ENCODE measurements at places on chromosomes 13 and 19.

GRCh38 chr19:18271433-18271841 lies 2.8 kb downstream of the IQCN start:
- no peak for DNase-seq

DNA sequence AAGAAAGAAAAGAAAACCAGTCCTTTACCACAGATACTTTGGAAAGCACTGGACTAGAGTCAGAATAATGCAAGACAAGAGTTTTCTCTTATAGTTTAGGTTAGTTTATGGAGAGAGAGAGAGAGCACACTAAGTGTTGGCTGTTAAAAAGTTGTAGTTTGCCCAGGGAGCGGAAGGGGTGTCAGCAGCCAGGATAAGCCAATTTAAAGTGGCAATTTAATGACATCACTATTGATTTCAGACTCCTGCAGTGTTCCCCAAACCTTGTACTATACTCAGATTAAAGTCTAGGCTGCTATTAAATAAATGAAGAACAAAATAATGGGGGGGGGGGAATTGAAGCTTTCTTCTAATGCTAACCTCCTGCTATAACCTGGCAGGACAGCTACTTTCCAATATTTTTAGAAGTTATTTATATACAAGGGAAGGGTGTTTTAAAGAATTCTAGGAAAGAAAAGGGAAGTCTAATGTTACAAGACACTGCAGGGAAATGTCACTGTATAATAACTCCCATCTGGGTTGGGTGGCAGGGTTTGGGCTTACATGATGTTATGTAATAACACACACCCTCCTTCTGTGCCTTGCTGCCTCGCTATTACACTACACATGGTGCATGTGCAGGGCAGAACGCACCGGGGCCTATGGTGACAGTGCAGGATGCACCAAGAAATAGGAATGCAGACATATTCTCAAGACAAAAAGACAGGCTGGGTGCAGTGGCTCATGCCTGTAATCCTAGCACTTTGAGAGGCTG lies 19.9 kb downstream of the TPT1 start:
- DNase-seq = no peak

GRCh38 chr13:36163809-36164308 lies 32.7 kb upstream of the DCLK1 start:
- no peak for DNase-seq

DNA sequence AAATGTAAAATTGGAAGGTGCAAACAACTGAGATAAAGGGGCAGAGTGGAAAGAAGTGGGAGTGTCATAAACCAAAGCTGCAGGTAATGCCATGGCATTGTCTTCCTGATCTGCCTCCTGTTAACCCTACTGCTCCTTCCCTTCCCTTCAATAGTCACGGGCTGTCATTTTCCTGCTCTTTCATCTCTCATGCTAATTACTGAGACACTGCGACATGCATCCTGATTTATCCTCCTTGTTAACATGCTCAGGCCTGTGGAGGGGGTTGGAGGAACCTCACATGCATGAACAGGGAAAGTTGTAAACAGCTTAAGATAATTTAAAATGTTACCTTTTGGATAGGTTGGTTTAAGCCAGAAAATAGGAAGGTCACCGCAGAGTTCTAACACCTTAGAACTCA lies 27.2 kb downstream of the CNMD start:
- no peak for DNase-seq

GRCh38 chr13:66996503-66996902 lies 233.6 kb downstream of the PCDH9 start:
- DNase-seq = no peak

DNA sequence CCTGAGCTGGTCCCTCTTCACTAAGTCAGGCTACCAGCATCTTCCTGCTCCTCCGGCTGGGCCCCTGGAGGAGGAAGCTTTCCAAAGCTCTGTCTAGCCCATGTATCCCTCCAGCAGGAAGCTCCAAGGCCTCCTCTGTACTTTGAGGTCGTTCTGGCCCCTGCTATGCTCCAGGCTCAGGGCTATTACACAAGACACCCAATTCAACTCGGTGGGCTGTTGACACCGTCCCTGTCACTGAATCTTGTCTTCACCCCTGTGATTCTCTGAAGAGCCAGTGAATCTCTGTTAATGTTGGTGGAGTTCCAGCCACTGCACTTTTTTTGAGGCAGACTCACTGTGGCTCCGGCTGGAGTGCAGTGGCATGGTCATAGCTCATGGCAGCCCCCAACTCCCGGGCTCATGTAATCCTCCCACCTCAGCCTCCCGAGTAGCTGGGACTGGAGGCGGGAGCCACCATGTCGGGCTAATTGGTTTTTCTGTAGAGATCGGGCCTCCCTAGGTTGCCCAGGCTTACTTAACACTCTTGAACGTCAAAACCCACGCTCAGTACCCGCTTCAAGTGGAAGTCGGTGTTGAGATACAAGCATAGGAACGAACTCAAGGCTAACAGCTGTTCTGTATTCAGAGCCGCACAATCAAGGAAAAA lies 512 bp upstream of the REX1BD start:
- no peak for DNase-seq

GRCh38 chr19:335072-335471 lies 9.5 kb downstream of the MIER2 start:
- DNase-seq = no peak

GRCh38 chr19:402786-403185 lies 6.2 kb downstream of the C2CD4C start:
- DNase-seq = no peak
